ENCODE measurements at places on chromosomes 4 and X.
A peak's percentile ranks its signal among the peaks of the same experiment; 100 is the strongest.

DNA sequence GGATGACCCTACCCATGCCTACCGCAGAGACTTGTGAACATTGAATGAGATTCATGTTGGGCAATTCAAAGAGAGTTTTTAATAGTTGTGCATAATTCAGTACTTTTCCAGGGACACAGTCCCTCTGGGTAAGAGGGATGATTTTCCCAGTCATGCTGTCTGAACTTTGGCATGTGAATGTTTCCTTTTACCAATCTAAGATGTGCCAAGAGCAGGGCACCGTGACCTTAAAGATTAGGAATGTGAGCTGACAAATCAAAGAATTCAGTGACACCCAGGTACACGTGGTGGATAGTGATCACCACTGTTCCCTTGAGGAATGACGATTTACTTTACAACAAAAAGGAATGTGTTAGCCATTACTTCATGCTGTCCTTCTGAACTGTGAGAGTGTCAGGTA is 515.6 kb downstream of the PPARGC1A start:
- no peak for DNase-seq

- DNase-seq, result peak; percentile 9
These were observed 668 bp upstream of the TAPT1 start for GRCh38 chr4:16226816-16227461.

GRCh38 chr4:32140636-32141035 is 1420.5 kb downstream of the PCDH7 start:
- no peak for DNase-seq

DNA sequence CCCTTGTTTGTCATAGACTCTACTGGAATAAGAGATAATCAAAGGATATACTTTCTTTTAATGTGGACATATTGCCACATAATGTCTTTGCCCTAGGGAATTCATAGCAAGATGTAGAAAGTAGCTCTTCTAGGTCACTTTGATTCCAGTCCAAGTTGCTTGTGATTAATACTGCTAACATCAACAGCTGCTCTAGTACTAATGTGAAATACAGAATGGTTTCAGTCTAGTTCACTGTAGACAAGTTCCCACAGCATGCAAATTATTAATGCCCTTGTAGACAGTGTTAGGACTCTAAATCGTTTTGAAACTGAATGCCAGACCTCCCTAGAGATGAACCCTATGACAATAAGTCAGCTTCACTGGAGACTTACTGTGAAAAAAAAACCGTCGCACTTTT is 494.6 kb upstream of the ATOH1 start:
- DNase-seq, result no peak

DNA sequence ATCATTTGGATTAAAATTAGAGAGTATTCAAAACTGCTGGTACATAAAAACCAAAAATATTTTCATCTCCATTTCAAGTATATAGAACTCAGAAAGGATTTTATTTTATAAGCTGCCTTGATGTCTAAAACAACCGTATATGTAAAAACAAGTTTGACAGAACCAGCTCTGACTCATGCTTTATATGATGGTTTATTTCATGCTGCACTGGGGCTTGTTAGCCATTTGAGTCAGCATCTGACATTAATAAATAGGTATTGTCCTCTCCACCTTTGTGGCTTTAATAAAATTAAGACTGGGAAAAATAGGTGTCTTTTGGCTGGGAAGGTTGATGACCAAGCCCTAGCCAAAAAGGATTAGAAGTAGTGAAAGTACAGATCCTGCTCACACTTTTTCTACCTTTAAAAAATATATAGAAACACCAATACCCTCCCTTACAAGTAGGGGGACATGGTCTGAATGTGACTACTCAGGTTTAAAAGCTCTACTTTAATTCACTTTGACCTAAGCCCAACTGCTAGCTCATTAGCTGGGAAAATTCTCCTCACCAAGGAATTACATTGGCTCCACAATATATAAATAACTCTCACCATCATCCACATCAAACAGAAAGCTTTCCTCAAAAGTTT is 228.1 kb downstream of the ADAMTS3 start:
- no peak for DNase-seq

DNA sequence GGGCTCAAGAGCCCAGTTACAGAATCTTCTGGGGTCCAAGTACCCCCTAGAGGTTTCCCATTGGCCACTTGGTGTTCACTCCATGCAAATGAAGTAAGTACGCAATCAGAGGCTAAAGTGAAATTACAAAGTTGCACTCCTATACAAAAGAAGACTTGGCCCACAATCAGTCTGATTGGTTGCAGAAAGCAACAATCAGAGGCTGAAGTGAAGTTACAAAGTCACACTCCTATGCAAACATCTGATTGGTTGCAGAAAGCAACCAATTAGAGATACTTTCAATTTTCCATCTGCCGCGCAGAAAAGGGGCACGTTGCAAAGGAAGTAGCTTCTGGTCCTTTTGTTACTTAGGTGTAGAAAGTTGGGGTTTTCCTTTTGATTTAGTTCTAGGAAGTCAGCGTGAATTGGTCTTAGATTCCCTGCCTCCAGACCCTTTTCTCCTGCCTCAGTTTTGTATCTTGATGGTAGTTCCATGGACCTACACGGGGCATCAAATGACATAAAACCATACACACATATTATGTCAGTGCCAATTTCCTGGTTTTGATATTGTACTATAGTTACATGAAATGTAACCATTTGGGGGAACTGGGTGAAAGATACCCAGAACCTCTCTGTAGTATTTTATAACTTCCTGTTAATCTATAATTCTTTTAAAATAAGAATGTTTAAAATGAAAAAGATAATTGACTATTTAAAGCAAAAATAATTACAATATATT is 12.4 kb upstream of the PIN4 start:
- no peak for DNase-seq

DNA sequence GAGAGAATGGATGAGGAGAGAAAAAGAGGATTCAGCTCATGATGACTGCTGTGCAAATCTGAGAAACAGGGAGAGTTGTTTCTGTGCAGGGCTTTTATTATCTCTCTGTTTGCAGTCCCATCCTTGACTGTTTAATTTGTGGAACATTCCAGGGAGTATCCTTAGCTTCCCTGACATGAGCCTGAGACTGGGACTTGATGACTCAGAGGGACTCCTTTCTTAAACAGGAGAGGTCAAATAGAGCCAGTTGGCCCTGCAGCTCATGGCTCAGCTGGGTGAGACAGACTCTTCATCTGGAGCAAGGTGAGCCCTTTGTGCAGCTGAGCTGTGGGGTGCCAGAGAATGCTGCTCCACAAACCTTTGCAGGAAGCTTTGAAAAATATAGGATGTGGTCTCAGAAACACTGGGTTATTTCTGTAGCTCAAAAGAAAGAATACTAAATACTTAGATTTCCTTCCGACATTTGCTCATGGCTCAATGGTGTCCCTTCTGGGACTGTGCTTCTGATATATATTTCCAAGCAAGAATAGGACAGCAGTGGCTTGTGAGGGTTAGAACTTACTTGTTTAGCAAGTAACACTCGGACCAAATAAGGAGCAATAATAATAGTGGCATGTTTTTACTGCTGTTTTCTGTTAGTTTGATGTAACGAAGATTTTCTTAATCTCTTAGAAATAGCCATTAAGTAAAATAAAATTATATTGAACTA is 14.5 kb downstream of the ARHGAP24 start:
- no peak for DNase-seq

All from NCI-H510A (cell line).